ENCODE measurements at places on chromosomes 12 and 14.

DNA sequence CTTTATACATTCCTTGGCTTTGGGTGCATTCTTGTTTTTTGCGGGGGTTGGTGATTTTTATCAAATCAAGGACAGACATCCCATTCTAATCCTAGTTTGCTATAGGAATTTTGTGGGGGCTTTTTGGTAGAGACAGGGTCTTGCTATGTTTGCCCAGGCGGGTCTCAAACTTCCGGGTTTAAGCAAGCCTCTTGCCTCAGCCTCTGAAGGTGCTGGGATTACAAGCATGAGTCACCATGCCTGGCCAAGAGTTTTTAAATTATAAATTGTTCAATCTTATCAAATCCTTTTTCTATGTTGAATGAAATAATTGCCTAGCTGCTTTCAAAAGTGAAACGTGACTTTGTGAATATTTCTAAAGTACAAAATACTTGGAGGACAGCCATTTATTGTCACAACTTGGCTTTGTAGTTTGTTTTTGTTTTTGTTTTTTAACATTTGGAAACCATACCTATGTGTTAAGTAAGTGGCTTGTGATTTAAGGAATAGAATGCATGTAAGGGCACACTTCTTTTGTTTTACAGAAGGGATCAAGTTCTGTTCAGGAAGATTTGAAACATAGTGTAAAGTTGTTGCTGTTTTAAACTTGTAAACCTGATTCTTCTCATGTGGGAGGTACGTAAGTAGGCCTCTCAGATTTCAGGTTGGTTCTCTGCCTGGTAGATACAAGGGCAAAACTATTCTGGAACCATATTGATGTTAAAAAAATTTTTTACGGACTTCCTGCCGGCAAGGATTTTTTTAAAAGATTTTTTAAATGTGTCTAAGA is 13.4 kb downstream of the MARK3 start:
- DNase-seq: no peak

DNA sequence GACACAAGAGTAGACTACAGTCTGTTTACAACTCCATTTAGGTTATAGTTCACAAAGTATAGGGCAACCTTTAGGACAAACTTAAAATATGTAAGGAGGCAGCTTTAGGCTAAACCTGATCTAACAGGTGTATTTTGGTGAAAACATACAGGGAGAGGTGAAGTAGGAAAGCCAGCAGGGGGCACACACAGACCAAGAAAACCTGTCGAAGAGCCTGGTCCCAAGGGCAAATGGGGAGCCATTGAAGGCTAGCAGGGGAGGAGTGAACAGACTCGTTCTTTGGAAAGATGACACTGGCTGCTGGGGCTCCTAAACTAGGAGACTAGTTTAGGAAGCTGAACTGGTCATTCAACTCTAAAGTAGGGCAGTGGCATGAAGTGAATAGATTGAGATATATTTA is 138.8 kb upstream of the WSCD2 start:
- no peak for DNase-seq

DNA sequence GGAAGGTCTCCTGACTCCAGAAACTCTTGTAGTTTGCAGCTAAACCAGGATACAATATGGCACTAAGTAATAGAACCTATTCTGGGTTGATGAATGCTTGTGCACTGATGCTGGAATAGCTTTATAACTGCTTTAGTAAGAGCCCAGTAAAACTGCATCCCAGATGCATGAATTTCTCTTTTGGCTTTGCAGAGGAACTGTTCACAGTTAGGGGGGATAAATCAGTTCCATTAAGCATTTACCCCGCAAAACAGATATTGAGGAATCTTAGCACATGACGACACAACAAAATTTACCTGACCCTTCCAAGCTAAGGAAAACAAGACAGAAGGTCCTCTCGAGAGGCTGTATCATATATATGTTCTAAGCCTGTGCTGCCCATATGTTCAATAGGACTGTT is 457.4 kb downstream of the FOXG1 start:
- DNase-seq: no peak

DNA sequence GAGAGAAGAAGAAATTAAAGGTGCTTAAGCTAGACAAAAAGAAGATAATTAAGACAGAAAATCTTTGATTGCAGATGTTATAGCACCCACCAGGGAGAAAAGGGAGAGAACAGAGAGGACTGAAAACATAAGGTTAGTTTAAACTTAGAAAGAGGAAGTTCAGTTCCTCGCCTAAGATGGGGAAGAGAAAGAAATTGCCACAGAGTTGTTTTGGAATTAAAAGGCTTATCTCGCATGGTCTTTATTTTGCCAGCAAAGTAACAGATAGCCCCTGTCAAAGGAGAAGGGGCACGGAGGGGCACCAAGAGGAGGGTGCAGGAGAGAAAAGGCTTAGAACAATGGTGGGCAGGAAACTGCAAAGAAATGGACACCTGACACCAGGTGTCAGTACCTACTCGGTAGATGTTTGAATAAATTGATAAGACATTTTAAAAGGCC is 17.8 kb upstream of the OXA1L start:
- no peak for DNase-seq

- DNase-seq: no peak
These were observed 84.6 kb downstream of the SLC38A6 start for GRCh38 chr14:61065656-61066055.

GRCh38 chr12:114935658-114936057 is 251.7 kb upstream of the TBX3 start:
- DNase-seq: no peak

GRCh38 chr14:103932791-103933490 is 4.7 kb downstream of the TDRD9 start:
- DNase-seq: no peak

- DNase-seq: no peak
These were observed 72.8 kb downstream of the DUSP6 start for GRCh38 chr12:89279499-89279898.

GRCh38 chr12:110896559-110896958 is 23.8 kb downstream of the MYL2 start:
- no peak for DNase-seq

All from epithelial cell of proximal tubule (primary cell).